H54 (cell line): ENCODE measurements at places on chromosomes 7 and 10.

DNA sequence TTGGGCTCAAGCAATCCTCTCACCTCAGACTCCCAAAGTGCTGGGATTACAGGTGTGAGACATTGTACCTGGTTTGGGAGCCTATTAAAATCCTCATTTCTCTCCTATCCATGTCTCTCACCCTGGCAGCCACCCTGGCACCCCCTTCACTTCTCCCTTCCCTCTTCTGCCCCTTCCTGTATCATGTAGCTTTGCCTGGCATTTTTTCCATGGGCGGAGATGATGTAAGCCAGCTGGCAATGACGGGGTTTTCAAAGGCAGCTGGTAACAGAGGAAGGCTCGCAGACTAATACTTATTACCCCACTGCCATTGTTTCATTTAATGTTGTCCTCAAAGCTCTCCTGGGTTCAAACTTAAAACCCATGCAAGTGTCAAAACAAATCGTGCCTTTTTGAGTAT lies 61.9 kb downstream of the RGS10 start:
- DNase-seq = no peak

DNA sequence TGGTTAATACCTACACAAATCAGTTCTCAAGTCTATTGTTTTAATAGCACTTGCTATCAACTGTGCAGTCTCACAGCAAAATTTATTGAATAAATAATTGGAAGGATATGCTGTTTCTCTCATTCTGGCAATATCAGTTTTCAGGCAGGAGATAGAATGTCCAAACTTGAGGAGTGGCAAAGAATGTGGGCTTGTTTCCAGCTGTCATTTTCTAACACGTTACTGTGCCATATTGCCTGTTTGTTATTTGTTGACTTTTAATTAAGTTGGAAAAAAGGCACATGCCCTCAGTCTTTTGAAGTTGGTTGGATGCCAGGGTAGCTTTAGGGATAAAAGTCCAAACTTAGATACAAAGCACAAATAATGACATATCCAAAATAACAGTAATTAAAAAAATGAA lies 52.2 kb downstream of the MAGI2 start:
- DNase-seq = no peak

GRCh38 chr7:18768256-18768655 lies 272.7 kb downstream of the HDAC9 start:
- no peak for DNase-seq

DNA sequence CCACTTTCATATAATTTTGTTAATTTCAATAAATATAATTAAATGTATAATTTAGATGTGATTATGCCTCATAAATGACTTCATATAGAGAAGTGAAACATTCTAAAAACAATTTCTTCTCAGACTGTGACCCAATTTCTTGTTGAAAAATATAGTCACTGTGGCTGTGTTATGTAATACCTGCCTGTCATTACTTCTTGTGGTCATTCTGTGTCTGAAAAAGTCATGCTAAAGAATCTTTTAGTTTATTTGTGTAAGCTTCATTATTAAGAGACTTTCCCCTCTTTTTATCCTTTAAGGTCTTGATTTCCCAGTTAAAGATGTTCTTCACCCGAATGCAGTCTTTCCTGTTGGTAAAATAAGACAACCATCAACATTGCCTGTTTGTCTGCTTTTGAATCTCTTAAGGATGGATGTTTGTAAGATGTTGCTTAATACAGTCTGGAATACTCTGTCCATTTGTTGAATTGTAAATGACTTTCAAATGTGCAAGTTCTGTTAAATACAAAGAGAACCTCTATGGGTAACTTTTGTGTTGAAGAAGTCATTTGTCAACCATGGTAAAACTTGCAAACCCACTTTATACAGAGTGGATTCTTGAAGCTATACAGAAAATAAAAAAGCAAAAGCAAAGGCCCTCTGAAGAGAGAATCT lies 16.0 kb downstream of the KAT6B start:
- no peak for DNase-seq

DNA sequence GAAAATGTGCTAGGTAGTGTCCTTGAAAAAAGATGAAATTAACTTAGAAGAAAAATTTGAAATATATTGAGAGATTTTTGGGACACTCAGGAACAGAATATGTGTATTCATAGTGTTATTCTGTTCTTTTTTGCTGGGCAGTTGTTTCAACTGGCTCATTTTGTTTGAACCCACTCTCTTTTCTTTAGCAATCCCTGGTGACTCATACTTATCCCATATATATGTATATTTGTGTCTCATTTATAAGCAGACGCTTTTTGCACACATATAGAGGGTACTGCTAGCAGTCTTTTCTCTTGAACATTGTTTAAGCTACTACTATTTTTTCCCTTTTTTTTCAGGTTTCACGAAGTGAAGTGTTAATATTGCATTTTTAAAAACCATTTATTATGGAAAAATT lies 1.9 kb downstream of the EXOC6 start:
- no peak for DNase-seq

- DNase-seq = no peak
Measured at GRCh38 chr10:44983895-44984278, 5.3 kb upstream of the DEPP1 start.

GRCh38 chr10:33388785-33389184 lies 54.3 kb upstream of the NRP1 start:
- DNase-seq = no peak

GRCh38 chr10:31723106-31723750 lies 205.4 kb downstream of the ARHGAP12 start:
- DNase-seq = no peak

DNA sequence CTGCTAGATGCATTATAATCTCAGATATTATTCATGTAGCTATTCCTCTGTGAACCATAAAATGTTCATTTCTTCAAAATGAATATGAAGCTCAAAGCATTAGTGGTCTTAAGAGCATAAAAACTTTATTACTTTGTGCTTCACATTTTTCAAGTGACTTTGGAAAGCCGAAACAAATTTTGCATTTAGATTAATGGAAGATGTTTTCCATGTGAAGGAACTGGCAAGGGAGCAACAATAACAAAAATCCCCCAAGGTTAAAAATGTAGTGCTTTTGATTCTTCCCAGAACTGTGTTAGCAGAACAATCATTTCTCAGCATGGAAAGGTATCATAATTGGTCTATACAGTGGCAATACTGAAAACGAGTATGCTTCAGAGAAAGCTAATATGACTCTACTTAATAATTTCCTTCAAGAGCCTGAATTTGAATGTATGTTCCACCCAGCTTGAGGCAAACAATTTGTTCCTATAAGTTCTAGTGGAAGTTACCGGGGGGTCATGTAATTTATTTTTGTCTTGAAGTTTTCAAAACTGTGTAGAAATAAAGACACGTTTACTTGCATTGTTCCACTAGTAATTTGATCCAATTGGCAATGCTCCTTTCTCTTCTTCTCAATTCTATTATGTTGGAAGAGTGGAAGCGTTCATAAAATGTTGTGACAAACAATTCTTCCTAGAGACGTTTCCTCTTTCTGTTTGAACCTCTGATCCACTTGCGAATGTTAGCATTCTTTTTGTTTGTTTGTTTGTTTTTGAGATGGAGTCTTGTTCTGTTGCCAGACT lies 665.4 kb downstream of the AUTS2 start:
- no peak for DNase-seq

DNA sequence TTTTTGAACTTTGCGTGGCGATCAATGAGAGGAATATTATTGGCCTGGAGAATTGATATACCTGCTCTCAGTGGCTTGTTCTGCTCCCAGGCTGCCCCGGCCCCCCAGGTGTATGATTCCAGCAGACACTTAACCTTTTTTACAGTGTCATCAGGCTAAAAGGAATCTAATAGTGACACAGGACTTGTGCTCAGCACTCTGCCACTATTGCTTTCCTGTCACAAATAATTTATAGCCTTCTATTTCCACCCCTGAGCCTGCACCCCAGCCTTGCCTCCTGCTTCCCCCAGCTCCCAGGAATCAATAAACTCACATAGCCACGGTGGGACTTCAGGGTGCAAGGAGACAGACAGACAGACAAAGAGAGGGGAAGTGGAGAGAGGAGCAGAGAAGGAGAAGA lies 28.3 kb downstream of the PAX2 start:
- DNase-seq = no peak

DNA sequence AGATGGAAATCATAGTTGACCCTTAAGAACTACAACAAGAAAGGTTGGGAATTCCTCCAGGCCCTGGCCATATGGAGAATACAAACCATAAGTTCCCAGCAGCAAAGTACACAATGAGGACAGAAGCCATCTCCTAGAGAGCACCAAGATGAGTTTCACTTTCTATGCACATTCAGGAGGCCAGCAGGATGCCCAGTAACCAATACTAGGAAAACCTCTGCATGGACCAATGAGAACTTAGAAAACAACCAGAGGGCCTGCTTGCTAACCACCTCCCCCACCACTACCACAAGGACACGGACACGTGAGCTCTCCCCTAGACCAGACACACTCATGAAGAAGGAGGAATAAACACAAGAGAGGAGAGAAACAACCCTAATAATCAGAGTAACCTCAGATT lies 56.3 kb downstream of the IFIT5 start:
- DNase-seq = no peak

DNA sequence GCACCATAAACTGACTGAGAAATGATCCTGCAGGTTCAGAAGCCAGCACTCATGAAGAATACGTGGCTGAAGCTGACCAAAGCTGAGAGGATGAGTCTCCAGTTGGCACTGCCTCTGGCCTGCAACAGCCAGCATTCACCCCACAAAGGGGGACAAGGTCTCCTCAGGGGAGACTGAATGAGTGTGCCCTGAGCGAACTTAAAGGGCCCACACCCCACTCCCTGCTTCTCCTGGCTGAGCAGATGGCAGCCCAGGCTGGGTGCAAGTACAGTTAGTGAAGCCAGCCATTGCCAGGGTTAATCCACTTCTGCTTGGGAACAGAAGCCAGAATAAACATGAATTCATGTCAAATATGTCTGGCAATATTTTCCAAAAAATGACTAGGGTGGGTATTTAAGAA lies 98.1 kb downstream of the PPP1R17 start:
- DNase-seq = no peak

GRCh38 chr10:16776896-16777295 lies 40.3 kb downstream of the RSU1 start:
- DNase-seq = no peak

GRCh38 chr7:75559355-75559975 lies 67.3 kb downstream of the SPDYE5 start:
- no peak for DNase-seq

GRCh38 chr10:120578134-120578533 lies 121.1 kb downstream of the PLPP4 start:
- DNase-seq = no peak

- no peak for DNase-seq
Measured at GRCh38 chr7:139661043-139661440, 116.8 kb downstream of the HIPK2 start.

- no peak for DNase-seq
Measured at GRCh38 chr10:50417486-50417885, 166.2 kb upstream of the ASAH2 start.

- no peak for DNase-seq
Measured at GRCh38 chr7:72244826-72245398, 167.2 kb downstream of the CALN1 start.

DNA sequence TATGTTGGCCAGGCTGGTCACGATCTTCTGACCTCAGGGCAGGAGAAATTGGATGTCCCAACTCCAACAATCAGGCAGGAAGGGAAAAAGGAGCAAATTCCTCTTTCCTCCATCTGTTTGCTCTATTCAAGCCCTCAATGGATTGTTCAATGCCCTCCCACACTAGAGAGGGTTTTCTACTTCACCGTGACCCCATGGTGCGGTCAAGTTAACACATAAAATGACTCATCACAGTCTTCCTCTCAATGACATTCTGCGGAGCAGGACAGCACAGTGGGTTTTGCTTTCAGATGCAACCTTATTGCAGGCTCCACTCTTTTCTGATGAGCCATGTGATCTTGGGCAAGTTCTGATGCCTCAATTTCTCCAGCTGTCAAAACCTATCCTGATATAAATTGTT lies 364.9 kb downstream of the ANKRD30A start:
- DNase-seq = peak; percentile 12

- no peak for DNase-seq
Measured at GRCh38 chr10:98632456-98633150, 185.9 kb upstream of the HPS1 start.
